ENCODE measurements at places on chromosomes 6 and 20.
A peak's percentile ranks its signal among the peaks of the same experiment; 100 is the strongest.

GRCh38 chr20:56987986-56988385 is 278.5 kb downstream of the BMP7 start:
- no peak for DNase-seq

DNA sequence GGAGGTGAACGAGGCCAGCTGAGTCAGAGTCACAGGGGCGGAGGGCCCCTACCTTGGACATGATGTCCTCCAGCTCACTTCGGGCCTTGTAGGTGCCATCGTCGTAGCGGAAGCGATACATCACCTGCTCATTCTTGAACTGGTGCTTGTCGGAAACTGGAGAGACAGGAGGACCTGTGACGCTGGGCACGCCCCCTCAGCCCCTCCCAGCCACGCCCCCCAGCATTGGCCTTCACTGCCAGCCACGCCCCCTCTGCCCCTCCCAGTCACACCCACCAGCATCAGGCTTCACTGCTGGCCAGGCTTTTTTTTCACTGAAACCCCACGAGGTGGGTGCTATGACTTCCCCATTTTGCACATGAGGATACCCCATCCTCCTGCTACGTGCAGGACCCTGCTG is 148.2 kb downstream of the PREX1 start:
- DNase-seq: no peak

DNA sequence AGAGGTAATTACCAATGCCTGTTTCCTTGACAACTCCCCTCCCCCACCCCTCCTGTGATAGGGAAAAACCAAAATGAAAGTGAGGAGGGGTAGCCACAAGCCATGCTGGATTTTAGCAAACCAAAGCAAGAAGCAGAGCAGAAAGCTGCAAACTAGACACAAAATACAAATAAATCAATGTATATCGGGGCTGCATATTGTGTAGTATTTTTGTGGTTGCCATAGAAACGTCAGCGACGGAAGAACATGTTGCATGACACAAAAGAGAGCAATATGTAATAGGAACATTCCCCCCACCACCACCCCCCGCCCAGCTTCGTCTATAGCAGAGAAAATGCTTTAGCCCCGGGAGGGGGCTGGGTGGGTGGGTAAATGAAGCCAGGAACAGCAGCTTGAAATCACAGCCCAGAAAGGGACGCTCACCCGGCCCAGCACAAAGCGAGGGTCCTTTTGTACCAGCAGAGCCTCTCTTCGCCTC is 548 bp downstream of the AGPAT4 start:
- DNase-seq: peak; percentile 10

DNA sequence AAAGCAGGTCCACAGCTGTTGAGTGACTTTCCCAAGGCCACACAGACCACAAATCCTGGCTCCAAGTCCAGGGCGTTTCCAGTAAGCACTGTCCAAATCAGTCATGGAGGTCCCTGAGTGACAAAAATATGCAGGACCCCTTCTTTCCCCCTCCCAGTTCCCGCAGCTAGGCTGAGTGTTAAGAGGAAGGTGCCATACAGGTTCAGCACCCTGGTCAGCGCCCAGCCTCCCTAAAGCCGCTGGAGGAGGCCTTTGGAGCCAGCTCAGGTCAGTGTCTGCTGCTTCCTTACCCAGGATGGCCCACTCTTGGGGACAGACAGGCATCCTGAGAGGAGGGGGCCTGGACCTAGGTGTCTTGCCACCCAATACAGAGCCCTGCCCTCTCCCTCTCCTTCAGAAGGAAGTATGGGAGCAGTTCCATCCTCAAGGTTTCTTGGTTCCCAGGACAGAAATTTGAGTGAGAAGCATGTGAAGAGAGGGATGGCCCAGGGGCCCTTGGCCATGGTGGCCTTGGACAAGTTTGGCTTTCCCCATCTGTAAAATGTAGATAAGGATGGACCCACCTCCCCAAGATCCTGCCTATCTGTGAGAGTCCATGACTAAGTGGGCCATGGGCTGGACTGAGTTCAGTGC is 13.2 kb downstream of the TMEM74B start:
- DNase-seq: no peak

- no peak for DNase-seq
These were observed 6.0 kb upstream of the DNAAF9 start for GRCh38 chr20:3413393-3413889.

DNA sequence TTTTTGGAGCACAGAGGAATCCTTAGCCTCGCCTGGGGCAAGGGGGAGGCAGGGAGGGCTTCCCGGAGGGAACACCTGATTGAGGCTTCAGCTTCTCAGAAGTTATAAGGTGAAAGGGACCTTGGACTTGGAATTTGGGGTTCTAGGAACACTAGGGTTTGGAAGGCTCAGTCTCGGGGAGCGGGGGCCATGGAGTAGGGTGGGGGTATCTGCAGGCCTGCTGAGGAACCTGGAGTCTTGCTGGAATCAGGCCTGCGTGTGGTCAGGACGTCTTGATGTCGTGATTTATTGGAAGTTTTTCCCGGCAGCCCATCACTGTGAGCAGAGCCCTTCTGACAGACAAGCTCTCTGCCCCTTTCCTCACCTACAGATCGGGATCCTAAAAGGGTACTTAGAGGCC is 50.7 kb downstream of the EFCAB8 start:
- no peak for DNase-seq

GRCh38 chr6:124008000-124008987 is 204.6 kb downstream of the NKAIN2 start:
- no peak for DNase-seq
